ENCODE measurements at places on chromosomes 13 and 19. TPM values are rescaled to one million over a fixed set of nuclear protein-coding genes. Genes with fewer than 3 reads are reported as not detected.

Gene ELSPBP1
- total RNA-seq: not detected

Gene ZNF99
- total RNA-seq: not detected

Gene PNMA8C
- total RNA-seq: not detected

Gene POP4
- total RNA-seq: 88.1 TPM

Gene TINCR
- total RNA-seq: 0.46 TPM

Gene HTR2A
- not detected for total RNA-seq

Gene IGSF23
- not detected for total RNA-seq

Gene PRODH2
- total RNA-seq: not detected

Gene ZMYM2
- 43.6 TPM for total RNA-seq

Gene LGALS7
- 6.6 TPM for total RNA-seq

Gene NLRP13
- total RNA-seq: not detected

Gene SOX1
- total RNA-seq: not detected

Gene WDR88
- total RNA-seq: not detected

Gene TDRD12
- total RNA-seq: 2.3 TPM

Gene KLF1
- total RNA-seq: not detected

Gene RASIP1
- total RNA-seq: 11.3 TPM

Gene NKPD1
- 0.04 TPM for total RNA-seq

Gene RAB3A
- total RNA-seq: 0.85 TPM

Gene DNAAF3
- total RNA-seq: 9.1 TPM

Gene OR7C1
- not detected for total RNA-seq

Gene APC2
- total RNA-seq: 0.07 TPM

Gene STARD13
- 12.6 TPM for total RNA-seq

Gene ZNF607
- total RNA-seq: 5.6 TPM

Gene ZNF135
- total RNA-seq: 1.9 TPM

Gene RDH8
- not detected for total RNA-seq

Gene GPI
- total RNA-seq: 196 TPM

Gene CGB8
- not detected for total RNA-seq

Gene RPS15
- 1,826 TPM for total RNA-seq

Gene ZNF541
- total RNA-seq: not detected
